ENCODE measurements at places on chromosomes 3 and 15. TPM values are rescaled to one million over a fixed set of nuclear protein-coding genes. Genes with fewer than 3 reads are reported as not detected.

The GP5 gene
- polyA plus RNA-seq, result 0.07 TPM

GRCh38 chr3:172980849-172981248, 160.2 kb downstream of the SPATA16 start:
- no peak for DNase-seq

- no peak for DNase-seq
Measured at GRCh38 chr3:111819927-111820326, 39.1 kb upstream of the PHLDB2 start.

DNA sequence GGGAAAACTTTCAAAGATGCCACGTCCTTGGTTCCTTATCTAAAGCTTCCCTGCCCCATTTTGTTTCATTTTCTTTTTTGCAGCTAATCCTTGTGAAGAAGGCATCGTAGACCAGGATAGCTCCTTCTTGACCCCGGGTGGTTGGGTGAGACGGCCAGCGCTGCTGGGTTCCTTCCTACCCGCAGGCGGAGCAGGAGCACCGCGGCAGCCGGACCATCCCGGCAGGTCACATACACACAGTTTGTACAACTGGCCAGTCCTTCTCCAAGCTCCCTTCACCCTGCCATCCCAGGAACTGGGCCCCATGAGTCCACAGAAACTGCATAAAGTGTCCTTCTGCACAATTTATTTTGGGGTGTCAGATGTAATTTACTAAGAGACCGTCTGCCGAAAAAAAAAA, 83.9 kb downstream of the MEGF11 start:
- DNase-seq, result no peak

- no peak for DNase-seq
Measured at GRCh38 chr3:119044593-119044992, 9.9 kb upstream of the IGSF11 start.

The ULK3 gene
- 35.0 TPM for polyA plus RNA-seq

DNA sequence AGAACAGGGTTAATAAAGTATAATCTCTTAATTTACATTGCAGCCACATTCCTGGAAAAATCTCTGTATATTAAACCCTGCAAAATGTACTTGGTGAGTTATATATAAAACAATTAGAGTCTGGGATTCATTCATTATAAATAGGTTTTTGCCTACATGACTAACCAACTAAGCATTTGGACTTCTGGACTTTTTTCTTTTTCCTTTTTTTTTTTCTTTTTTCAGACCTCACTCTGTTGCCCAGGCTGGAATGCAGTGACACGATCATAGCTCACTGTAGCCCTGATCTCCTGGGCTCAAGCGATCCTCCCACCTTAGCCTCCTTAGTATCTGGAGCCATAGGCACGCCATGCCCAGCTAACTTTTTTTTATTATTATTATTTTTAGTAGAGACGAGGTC, 4.5 kb downstream of the DNAJC13 start:
- no peak for DNase-seq

DNA sequence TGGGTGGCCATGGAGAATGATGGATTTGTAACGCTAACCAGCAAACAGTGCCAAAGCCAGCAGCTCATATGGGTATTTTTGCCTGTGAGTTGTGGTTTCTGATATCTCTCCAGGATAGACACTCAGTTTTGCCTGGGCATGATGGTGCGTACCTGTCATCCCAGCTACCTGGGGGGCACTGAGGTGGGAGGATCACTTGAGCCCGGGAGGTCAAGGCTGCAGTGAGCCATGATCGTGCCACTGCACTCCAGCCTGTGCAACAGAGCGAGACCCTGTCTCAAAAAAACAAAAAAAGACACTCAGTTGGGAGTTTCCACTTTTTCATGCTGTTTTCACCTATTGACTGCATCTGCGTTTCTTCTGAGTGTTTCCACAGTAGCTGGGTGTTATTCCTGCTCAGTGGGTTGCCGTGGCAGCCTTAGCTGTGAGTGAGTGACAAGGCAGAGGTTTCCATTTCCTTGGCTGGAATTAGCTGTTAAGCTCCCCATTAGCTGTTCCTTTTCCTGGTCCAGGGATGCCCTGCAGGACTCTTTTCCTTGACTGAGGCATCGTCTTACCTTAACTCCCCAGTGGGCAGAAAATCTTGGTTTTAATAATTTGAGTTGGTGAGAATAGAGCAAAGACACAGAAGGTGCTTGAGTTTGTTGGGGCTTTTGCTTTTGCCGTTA, 14.2 kb upstream of the RPP14 start:
- DNase-seq, result no peak
